Activated naive CD8-positive, alpha-beta T cell treated with anti-CD3 and anti-CD28 coated beads for 36 hours (primary cell): ENCODE measurements at places on chromosomes 3 and 15.

DNA sequence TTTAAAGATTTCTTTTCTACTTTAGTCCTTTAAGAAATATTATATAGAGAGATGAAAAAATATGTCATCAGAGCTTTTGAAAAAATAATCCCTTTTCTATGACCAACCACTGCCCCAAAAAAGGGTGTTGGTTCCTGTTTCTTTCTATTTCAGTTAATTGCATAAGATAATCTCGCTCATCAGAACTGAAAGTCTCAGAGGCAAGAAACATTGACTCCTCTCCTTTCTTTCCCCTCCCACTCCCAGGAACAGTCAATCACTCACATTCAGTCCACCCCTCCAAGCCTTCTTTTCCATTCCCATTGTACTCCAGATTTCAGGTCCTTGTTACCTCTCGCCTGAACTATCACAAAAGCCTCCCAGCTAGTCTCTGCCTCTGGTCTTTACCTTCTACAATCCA, 153.7 kb upstream of the ABI3BP start:
- no peak for DNase-seq

DNA sequence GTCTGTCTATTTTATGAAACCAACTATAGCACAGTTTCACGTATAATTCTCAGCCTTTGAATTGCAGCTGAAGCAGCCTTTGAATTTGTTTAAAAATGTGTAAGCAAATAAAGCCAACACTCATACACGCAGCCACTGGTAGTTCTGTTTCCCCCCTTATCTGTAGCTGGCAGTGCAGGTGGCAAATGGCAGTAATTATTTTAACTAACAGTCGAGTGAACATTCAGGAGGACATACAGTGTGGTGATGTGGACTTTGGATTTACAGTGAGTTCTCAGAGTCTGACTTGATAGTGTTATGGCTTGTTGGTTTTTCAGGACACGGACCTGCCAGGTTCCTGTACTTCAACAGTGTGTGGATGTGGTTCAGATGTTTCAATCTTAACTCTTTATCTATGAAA, 64.0 kb upstream of the SKOR1 start:
- DNase-seq: no peak

GRCh38 chr3:129121792-129122411, at the start of gene RAB43:
RAB43 (minus strand) TSS chr3:129121804; CDS start chr3:129121489, 315 bp downstream.
- peak; percentile 90 for DNase-seq

DNA sequence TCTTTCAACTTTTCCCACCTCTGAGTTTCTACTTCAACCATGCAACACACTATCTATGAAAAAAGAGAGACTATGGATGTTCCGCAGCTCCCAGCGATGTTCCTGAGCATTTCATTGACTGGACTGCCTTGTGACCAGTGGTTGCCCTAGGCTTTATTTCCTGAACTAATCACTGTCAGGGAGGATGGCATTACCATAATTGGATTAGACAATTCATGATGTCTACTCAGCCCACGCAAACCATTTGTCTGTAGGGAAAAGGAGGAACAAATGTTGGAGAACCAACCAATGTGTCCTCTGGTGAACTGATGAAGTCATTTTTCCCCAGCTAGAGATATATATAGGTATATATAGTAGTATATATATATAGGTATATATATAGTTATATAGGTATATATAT, 229.3 kb upstream of the MCTP2 start:
- DNase-seq: no peak

- no peak for DNase-seq
Measured at GRCh38 chr3:144301863-144302262, 330.2 kb downstream of the DIPK2A start.

DNA sequence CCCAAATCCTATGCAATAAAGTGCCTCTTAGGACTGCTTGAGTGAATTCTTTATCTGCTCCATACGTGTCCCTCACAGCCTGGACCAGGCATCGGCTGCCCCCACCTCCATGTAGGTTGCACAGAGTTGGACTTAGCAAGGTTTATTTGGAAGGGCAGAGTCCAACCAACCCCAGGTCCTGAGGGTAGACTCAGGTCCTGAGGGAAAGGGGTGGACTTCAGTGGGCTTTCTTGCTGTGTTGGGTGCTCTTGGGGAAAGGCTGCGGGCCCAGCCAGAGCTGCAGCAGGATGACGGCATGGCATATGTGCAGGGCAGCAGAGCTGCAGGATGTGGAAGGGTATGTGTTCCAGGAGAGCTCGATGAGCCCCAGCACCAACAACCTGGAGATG, 6.5 kb downstream of the ALG3 start:
- DNase-seq: no peak

GRCh38 chr3:101939361-101940049, 90.2 kb downstream of the NFKBIZ start:
- no peak for DNase-seq

GRCh38 chr3:44525060-44525459, 29.9 kb upstream of the ZKSCAN7 start:
- no peak for DNase-seq

- DNase-seq: no peak
Measured at GRCh38 chr3:66449411-66449974, 51.3 kb downstream of the LRIG1 start.

DNA sequence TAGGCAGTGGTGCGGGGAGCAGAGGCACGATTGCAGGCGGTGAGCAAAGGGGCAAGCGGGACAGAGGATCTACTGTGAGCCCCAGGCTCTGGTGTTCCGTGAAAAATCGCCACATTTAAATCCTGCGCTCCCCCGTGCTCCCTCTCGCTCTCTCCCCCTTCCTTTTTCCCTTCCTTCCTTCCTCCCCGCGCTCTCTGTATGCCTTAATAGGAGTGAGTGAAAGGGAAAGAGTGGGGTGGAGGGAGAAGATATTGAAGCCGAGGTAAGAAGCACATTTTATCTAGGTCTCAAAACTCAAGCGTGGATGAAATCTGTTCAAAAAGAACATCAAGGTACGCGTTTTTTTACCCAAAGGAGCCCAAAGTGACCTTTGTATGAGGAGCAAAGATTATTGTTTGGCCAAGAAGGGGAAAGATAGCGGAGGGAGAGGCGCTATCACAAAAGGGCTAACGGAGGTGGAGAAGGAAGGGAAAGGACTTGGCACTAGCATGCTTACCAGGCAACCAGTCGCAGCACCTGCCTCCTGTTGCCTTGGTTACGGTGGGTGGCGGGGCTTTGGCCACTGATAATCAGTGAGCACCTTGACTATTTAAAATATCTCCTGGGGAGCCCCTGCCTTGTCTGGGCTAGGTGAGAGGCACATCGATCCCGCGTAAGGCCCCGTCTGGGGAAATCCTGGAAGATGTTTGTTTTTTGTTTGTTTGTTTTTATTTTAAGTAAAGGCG, 14.9 kb upstream of the AEN start:
- no peak for DNase-seq

GRCh38 chr15:33158366-33158765, 36.1 kb downstream of the FMN1 start:
- no peak for DNase-seq
